8988T (cell line): ENCODE measurements at places on chromosomes 1 and 21.

DNA sequence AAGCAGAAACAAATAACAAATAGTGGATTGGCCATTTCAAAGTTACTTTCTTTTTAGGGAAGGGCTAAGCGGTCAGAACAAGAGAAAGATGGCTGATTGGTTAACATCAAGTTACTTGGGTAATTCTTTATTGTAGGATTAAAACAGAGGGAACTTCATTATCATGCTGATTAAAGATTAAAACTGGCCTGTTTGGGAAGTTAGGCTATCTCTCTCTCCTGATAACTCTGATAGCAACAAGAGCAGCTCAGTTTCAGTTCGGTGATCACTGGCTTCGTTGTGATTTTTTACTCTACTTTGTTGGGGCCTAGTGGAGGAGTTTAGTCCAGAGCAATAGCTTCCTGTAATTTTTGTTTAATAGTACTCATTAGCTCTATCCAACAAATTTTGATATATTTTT, 20.5 kb upstream of the COP1 start:
- DNase-seq, result no peak

GRCh38 chr21:37385179-37385765, 18.7 kb downstream of the DYRK1A start:
- DNase-seq, result no peak

DNA sequence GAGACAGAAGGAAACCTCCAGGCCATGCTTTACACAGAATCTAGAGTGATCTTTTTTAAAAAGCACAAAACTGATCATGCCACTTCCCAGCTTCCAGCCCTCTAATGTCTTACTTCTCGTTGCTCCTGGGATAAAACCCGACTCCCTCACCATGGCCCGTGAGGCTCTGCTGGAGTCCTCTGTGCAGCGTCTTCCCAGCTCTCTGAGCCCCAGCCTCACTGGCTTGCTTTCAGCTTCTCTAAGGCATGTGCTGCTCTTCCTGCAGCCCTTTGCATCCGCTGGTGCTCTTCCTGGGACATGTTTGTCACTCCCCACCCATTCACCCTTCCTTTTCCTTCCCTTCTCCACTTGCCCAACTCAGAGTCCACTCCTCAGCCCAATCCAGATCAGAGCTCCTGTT, 184.1 kb downstream of the AK5 start:
- no peak for DNase-seq

DNA sequence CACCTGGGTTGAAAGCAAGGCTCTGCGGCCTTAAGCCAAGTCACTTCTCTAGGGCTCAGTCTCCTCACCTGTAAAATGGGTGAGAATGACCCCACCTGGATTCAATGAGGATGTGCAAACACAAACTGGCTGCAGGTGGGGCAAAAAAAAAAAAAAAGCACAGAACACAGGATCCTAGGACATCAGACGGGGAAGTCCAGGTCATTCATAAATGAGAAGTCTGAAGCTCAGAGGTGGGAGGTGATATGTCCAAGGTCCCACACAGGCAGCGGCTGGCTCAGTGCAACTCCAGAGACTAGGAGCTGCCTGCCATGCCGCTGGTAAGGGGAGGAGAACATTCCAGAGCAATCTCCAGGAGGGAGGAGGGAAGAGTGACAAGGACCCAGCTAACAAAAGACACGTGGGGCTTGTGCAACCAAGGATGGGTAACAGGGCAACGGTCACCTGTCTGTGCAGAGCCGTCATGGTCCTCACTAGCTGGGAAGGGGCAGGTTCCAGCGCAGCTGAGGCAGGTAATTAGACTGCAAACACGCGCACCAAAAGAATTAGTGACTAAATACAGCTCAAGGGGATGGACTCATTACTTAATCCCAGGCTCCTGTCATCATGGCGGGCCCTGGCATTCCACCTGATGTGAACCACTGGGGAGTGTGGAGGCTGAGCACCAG, 19.5 kb downstream of the IFFO2 start:
- DNase-seq, result no peak

DNA sequence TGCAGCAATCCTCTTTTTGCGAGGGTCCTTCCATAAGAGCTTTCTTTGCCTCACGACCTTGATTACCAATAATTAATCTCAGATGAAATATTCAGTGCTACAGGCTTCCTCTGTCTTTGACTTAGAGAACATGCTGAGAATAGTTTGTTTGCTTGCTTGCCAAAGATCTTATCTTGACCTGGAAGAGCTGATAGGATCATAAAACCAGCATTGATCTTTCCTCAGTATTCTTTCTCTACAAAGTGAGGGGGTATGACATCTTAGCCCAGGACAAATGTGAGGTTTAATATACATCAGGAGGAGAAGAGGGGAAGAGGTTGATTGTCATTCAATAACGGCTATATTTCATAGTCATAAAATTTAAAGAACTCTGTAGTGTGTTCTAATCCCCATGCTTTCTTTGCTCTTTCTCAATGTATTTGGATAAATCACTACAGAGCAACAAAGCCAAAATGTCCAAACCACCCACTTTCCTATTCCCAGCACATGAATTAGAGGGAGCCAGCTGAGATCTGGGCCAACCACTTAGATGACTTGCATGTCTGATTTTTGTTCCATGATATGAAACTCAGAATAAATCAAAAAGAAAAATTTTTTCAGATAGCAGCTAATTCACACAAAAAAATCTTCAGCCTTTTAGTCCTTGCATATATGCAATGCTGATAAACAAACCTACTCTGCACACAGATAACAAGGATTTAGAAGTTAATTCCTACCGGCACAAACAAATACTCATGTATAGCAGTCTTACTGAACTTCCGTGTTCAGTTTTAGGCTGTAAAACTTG, 50.5 kb upstream of the IPO9 start:
- no peak for DNase-seq

GRCh38 chr1:37705399-37705798, 13.1 kb downstream of the CDCA8 start:
- no peak for DNase-seq

DNA sequence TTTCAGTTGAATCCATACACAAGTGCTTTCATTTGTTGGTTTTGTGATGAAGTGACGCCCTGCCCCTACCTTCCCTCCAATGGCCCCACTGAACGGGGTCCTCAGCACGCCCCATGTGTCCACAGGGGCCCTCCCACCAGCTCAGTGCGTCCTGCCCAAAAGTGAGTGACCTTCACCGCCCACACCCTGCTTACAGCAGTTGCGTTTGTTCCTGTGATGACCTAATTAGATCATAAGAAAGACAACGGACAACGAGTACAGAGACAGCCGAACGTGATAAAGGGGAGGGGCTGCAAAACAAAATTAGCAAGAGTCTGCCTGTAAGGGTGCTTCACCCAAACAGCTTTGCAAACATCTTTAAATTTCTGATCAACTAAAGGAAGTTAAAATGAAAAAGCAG, 38.2 kb upstream of the RIPK4 start:
- DNase-seq, result no peak

- no peak for DNase-seq
Measured at GRCh38 chr1:41666981-41667631, 182.6 kb upstream of the EDN2 start.

DNA sequence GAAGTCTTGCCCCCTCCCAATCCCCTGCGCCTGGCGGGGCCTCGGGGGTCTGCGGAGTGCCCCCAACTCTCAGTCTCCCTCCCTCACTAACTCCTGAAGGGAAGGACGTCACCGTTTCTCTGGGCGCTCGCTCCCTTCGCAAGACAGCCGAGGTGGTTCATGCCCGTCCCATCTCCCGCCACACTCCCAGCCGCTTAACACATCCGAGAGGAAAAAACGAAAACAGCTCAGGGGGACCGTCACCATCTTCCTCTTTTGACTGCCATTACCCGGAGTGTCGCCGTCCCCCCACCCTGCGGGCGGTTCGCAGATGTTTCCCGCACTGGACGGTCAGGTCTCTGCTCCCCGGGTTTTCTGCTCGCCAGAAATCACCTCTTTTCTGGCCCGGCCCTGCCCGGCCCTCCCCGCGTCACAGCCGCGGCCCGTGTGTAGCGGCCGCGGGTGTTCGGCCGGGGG, 532 bp downstream of the ERO1B start:
- DNase-seq, result peak; percentile 28
